Brain microvascular endothelial cell (primary cell): ENCODE measurements at places on chromosomes 4 and X.

- DNase-seq = no peak
Observed at GRCh38 chr4:138573246-138573645, 331.1 kb upstream of the SLC7A11 start.

DNA sequence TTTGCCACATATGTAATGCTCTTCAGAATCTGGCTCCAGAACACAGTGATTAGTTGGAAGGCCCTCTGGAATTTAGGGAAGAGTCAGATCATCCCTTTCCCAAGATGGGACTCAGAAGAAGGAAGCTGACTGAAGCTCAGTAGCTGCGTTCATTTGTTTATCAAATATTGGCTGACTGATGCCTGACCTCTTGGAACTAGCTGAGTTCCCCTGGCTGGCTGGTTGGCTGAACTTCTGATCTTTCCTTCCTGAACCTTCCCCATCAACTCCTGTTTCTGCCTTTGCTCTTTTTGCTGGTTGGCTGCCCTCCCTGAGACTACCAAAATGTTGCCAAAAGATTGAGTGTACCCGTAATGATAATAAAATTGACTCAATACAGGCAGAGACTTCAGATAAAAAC lies 866.5 kb upstream of the INTU start:
- DNase-seq = no peak

DNA sequence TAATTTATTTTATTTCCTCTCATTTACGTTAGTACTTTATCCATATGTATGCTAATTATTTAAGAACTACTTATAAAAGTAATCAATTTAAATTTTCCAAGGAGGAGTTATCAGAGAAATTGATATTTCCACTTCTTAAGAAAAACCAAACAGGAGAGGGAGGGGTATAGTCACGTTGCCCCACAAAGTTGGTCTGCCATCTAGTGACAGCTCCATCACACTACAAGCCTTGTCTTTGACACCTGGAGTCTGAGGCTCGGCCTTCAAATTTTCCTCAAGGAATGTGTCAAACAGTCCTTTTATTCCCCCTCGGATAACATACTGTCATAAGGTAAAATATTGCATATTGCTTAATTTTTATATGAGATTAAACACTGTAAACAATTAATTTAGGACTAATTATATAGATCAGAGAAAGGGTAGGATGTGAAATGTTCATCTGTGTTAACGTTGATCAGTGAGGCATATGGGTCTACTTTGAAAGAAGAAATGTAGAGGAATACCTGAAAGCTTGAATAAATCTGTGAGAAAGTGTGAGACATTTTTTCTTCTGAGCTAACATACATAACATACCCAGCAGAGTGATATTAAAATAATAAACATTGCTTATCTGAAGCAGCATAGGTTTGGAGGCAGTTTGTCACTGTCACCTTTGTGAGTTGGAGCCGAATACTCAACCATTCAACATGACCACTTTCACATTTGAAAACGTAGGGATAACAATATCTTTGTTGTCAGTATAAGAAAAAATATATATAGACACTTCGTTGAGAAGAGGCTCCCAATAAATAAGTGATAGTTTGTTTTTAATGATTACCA lies 114.4 kb downstream of the GLRA3 start:
- DNase-seq = peak; percentile 49

DNA sequence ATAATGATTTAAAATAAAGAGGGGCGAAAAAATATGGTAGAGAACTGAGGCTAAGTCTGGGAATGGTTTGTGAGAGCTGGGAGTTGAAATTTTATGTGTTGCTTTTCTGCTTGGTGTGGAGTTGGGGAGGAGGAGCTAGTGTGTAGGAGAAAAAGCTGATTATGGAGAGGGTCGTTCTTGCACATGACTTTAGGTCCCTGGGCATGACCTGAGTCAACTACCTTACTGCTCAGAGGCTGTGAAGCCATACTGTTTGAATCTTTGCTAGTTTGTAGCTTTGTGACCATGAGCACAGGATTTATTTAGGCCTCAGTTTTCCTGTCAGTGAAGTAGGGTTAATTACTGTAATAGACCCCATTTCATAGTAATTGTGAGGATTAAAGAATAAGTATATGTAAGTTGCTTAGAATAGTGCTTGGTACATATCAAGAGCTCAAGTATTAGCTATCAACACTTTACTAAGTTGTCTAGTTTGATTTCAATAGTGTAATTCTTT lies 78.6 kb downstream of the KDM6A start:
- no peak for DNase-seq

GRCh38 chr4:138158746-138159297 lies 83.3 kb downstream of the SLC7A11 start:
- DNase-seq = peak; percentile 77

- DNase-seq = no peak
Observed at GRCh38 chrX:30561191-30561590, 16.4 kb downstream of the TASL start.

DNA sequence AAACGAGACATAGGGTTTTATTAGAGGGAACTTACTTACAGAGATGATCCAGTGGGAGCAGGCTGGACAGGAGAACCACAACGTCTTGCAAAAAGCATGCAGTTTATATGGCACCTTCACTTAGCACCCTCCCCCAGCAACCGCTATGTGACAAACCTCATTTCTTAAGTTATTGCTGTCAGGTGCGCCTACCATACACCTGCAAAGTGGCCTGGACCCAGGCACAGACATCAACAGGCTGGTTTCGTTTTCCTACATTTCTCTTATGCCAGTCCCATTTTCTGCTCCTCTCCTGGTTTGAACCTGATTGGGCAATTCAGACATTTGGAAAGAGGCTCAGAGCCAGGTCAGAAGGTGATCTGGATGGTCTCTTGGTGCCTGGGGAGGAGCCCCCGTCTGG lies 18.3 kb downstream of the RTL5 start:
- DNase-seq = no peak

DNA sequence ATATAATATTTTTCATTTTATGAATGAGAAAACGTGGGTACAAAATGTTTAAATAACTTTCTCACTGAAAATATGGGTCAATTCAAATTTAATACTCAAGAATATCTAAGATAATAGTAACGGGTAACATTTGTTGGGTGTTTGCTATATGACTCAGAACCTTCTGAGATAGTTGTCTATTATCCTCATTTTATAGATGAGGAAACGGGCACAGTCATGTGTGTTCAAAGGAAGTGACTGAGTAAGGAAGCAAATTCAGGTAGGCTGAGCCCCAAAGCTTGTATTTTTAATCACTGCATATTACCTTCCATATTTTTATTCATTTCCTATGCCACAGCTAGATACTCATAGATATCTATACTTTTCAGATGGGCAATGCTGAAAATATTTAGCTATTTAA lies 12.2 kb upstream of the CAMK2D start:
- DNase-seq = no peak

DNA sequence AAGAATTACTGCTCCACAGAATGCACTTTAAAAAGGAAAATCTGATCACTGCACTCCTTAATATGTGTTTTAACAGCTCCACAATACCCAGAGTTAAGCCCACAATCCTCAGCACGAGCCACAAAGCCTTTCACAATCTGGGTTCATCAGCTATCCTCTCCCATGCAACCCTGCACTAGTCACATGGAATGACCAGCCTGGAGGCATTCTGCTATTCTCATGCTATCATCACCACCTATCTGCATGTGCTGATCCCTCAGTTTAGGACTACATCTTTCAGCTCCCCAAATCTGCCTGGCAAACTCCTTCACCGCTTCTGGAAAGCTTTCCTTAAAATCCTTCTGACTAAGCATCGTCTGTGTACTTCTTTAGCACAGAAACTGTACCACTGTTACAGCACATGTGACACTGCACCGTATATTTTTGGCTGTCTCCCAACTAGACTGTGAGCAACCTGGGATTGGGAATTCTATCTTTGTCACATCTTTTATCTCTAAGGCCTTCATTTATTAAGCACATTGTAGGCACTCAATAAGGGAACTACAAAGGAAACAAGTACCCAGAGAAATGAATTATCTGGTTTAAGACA lies 18.3 kb upstream of the EIF1AX start:
- DNase-seq = no peak

DNA sequence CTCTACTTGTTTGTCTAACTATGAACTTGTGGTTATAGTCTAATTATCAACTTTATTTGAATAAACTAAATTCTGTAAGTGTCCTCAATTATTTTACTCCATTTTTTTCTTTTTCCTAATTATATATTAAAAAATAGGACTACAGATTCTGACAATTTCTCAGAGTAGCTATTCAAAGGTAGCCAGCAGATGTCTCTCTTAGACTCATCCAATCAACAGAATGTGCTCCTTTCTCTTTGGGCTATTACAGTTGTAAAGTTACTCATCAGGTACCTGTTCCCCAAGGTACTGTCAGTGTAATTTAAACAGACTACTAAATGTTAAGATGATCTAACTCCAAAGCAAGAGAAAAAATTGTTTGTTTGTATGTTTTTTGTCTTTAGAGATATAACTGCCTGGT lies 248.6 kb downstream of the PCDH18 start:
- no peak for DNase-seq

GRCh38 chrX:53236025-53236679 lies 11.1 kb upstream of the KDM5C start:
- no peak for DNase-seq

- DNase-seq = no peak
Observed at GRCh38 chr4:139978692-139979091, 175.3 kb downstream of the MAML3 start.

DNA sequence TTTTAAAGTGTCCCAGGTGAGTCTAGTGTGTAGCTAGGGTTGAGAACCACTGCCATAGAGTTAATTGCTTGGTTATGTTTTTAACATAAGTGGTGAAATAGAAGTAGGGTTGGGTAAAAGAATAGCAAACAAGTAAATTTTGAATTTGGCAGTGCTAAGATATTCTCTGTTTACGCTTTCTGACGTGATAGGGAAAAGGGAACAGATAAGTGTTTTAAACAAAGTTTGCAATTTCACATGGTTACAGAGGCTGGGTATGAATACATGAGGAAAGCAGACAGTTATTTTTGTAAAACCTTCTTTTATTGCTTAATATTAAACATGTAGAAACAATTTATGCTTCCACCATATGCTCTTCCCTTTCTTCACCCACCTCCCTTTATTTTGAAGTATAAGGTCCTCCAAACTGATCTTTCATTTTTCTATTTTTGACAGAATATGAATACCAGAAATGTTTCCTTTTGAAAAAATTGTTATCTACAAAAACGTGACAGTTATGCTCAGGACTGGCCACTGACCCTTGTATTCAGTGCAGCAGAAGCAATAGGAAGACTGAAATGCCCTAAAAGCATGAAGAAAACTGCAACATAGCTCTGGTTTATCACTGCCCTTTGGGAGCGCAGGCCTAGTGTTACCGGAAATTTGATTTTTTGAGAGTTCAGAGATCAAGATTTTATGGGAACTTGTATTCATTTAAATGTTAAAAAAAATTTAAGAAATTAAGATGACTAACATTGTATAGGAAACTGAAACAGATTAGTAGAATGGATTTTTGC lies 214.4 kb upstream of the ARSJ start:
- DNase-seq = no peak

- peak; percentile 70 for DNase-seq
Observed at GRCh38 chrX:108312957-108313356, 125.3 kb downstream of the COL4A6 start.

DNA sequence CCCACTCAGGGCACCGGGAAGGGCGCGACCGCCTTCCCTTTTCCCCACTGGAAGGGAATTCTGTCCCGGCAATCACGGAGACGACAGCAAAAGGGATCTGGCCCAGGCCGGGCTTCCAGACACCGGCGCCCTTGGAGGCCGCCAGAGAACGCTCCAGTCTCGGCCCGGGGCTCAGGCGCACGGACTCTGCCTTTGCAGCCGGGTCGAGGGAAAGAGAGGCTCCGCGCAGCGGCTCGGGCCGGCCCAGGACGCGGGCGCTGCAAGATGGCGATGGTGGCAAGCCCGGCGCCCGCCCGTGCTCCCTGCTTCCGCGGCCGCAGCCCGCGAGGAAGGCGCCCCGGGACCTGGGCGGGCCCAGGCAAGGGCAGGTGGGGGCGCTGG lies 1.1 kb downstream of the CTBP1 start:
- no peak for DNase-seq

DNA sequence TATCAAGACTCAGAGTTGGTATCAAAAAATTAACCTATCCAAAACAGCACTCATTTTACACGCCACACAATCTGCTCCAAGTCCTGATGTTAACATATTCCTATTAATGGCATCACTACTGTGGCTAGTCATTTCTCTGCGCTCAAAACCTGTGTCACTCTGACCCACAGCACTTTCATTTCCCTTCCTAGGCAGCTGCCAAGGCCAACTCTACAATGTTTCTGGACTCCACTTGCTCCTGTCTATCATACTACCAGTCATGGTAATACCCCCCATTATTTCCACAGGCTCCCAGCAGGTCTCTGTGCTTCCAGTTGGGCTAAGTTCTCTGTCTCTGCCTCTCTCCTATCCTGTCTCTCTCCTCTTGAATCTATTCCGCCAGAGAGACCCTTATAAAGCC lies 323.6 kb downstream of the NR3C2 start:
- no peak for DNase-seq

GRCh38 chr4:100929758-100930157 lies 411.9 kb upstream of the EMCN start:
- no peak for DNase-seq

DNA sequence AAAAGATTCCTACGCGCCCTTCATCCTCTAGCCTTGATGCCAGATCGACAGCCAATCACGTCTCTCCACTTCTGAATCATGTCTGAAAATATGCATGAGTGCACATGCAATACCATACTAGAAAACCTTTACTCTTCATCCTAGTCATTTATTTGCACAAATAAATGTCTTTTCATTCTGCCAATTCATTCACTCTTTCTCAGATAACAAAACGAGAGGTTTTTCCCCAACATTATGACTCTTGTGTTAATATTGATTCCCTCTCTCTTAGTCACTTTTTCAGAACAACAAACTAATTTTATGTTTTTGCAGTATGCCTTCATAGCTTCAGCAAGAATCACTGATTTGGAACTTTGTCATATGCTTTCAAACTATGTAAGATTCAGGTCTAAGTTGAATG lies 549.4 kb upstream of the GALNT7 start:
- no peak for DNase-seq

- no peak for DNase-seq
Observed at GRCh38 chr4:98447648-98448047, 186.5 kb downstream of the RAP1GDS1 start.

DNA sequence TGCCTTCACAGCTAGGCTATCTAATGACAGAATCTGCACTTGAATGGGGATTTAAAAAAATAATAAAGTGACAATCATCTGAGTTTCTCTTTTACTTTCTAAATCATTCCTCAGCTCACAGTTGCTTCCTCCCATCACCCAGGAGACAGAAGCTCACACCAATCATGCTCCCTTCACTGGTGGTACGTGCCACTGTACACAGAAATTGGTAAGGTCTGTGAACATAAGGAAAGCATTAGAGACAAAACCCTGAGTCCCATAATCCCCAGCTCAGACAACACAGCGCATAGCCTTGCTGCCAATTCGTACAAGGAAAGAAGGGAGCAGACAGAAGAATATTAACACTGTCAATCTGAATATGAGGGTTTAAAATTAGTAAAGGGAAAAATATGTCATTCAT lies 133.1 kb downstream of the IDS start:
- no peak for DNase-seq

GRCh38 chr4:10803713-10804343 lies 119.3 kb upstream of the CLNK start:
- DNase-seq = no peak
